ENCODE measurements at places on chromosomes 3 and 15.

- peak; percentile 18 for DNase-seq
These were observed 61.0 kb downstream of the PGPEP1L start for GRCh38 chr15:98946301-98947255.

- DNase-seq = no peak
These were observed 80.3 kb downstream of the TMEM266 start for GRCh38 chr15:76140074-76140464.

- DNase-seq = no peak
These were observed 88.9 kb upstream of the PTX3 start for GRCh38 chr3:157347577-157348303.

GRCh38 chr3:25572919-25573385 lies 91.8 kb downstream of the TOP2B start:
- no peak for DNase-seq

GRCh38 chr15:31435261-31435911 lies 108.8 kb downstream of the KLF13 start:
- no peak for DNase-seq

All from PC-9 (cell line).